ENCODE measurements at places on chromosomes 5 and 9. TPM values are rescaled to one million over a fixed set of nuclear protein-coding genes. Genes with fewer than 3 reads are reported as not detected.

The SPINK13 gene
- polyA plus RNA-seq, result 0.33 TPM

The CARTPT gene
- polyA plus RNA-seq, result not detected

- no peak for DNase-seq
Measured at GRCh38 chr5:179595916-179596315, 27.6 kb downstream of the HNRNPH1 start.

GRCh38 chr9:132152231-132152630, 9.6 kb upstream of the NTNG2 start:
- no peak for DNase-seq

GRCh38 chr9:14722391-14723035, at the start of gene CER1:
TSS of gene CER1 (minus strand) at chr9:14722733. CDS start at chr9:14722672, 61 bp downstream.
- no peak for DNase-seq

DNA sequence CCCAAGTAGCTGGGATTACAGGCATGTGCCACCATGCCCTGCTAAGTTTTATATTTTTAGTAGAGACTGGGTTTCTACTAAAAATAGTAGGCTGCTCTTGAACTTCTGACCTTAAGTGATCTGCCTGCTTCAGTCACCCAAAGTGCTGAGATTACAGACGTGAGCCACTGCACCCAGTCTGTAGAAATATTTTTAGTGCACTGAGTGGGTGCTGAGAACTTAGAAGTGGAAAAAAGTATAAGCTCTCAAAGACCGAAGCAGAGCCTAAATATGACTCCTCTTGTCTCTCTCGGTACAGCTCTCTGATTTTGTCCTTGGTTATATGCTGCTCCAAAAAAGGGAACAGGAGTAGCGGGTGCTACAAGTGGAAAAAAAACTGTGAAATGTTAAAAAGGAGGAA, 353.8 kb upstream of the IZUMO3 start:
- DNase-seq, result no peak

- DNase-seq, result no peak
Measured at GRCh38 chr5:168401880-168402279, 84.4 kb upstream of the RARS1 start.
